ENCODE measurements at places on chromosomes 16 and 17. TPM values are rescaled to one million over a fixed set of nuclear protein-coding genes. Genes with fewer than 3 reads are reported as not detected.

- no peak for DNase-seq
Measured at GRCh38 chr17:6496116-6496481, 51.8 kb downstream of the PIMREG start.

- DNase-seq, result no peak
Measured at GRCh38 chr17:79091226-79091670, 16.6 kb downstream of the ENGASE start.

- no peak for DNase-seq
Measured at GRCh38 chr17:32007463-32008298, 498 bp downstream of the LRRC37B start.

DNA sequence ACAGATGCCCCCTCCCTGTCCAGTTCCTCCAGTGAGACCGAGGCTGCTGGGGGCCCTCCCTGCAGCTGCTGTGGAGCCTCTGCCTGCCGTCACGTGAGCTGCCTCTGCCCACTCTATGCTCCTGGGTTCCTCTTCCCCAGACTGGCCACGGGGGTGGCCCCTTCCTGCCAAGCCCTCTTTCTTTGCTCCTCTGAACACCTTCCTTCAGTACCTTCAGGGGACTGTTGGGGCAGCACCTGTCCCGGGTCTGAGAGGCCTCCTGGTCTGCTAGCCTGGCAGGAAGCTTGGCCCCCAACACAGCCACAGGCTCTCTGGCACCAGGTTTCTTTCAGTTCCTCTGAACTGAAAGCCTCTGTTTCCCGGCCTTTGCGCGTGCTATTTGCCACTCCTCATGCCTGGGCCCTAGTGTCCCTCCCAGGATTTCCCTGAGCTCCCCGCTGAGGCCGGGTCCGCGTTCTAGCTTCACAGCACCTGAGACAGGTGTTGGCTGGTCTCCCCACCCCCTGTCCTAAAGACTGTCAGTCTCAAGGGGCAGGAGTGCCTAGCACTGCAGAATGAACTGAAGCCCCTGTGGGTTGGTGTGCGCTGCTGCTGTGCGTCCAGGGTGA lies 6.6 kb upstream of the ATP6V0C start:
- DNase-seq, result no peak

GRCh38 chr17:80921741-80922579 lies 69.7 kb upstream of the CHMP6 start:
- DNase-seq, result no peak

DNA sequence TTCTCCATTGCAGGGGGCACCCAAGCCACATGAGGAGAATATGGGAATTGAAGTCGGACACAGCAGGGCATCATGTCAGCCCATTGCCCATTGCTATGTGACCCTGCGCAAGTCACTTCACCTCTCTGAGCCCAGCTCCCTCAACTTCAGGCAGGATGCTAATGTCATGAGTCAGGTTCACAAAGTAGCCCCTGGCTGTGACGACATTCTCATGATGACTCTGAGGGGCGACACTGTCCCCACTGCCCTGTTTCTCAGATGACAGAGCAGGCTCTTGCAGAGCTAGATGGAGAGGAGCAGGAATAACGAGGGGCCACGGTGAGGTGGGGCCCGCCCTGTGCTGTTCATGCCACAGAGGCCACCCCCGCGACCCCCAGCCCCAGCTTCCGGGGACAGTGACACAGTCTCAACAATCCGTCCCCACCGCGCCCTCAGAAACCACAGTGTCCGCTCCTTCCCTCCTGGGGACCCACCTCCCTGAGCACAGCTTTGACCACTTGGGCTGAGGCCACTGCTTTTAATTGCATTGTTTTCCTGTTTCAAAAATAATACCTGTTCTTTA lies 13.2 kb upstream of the ZNF469 start:
- no peak for DNase-seq

GRCh38 chr16:6309271-6309670 lies 1023.4 kb upstream of the RBFOX1 start:
- DNase-seq, result no peak

DNA sequence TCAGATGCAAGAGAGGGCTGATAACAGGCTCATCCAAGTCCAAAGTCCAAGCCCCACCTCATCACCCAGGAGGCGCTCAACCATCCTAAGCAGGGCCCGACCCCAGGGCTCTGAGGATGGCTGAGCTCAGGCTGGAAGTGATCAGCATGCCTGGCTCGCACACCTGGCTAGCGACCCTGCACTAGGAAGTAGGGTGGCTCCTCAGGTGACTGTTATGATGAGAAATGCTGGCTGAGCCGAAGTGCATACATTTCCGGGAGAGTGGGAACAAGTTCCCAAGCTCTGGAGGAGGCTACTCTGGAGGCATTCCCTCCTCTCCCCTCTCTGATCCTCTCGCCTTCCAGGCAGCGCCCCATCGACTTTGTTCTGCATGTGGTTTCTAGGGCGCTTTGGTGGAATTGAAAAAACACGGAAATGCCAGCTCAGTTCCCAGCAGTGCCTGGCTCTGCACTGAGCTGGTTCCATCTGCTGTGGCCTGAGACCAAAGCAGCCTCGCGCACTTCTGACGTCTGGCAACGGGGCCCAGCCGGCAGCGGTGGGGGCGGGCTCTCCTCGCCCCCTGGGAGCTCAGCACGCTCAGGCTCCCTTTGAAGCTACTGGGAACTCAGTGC lies 130.3 kb downstream of the IRF8 start:
- no peak for DNase-seq

GRCh38 chr17:78179372-78179771 lies 7.5 kb downstream of the TK1 start:
- DNase-seq, result no peak

DNA sequence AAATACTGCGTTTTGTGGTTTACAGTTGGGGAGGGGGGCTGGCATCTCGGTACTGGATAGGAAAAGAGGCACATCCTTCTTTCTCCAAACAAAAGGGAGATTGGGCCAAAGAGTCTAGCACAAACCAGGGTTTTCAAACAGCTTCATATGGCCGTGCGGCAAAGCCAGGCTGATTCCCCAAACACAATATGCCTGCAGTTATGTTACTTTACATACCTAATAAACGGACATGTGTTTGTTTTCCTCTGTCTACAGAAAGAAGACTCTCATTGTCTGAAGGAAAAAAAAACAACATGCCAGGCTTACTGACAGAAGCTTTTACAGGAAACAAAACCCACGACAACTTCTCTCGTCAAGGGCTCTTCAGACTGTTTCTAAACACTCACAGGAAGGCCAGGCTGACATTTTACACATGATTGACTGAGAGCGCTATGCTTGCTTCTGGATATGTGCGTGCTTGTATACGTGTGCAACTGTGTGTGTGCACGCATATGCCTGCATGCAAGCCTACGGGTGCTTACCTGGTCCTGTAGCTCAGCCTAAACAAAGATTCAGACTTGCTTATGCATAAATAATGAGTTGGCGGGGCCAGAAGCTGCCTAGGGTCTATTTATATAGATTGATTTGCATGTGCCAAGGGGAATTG lies 461.0 kb upstream of the C16orf82 start:
- DNase-seq, result no peak

GRCh38 chr17:71023249-71024030 lies 854.1 kb downstream of the KCNJ2 start:
- peak; percentile 17 for DNase-seq

DNA sequence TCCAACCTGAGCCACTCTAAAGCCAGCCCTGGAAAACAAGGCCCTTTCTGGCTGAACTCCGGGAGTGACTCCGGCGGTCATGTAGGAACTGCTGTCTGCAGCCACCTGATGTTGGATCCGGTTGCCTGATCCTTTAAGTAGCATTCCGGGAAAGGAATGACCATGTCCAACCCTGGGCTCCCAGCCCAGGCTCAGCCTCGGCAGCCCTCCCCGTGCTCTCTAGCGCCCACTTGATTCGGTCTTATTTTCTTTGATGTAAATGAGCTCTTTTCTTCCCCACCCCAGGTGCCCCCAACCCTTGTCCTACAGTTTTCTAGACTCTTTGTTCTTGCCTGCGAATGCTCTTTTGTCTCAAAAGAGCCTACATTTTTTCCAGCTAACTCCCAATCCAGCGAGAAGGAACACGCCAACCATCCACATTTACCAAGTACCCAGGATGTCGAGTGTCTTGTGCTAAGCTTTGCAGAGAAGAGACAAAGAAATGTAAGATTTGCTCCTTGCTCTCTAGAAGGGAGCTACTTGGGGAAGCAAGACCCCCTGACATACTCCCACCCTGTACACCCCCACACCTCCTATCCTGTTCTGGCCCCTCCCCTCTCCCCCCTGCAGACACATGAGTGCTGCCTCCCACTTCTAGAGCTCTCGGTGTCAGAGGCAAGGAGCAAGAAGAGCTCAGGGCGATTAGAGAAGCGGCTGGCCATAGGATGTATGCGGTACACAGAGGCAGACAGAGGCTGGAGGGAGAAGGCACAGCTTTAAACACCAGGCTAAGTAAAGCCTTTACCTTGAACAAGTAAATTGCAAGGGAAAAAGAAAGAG lies 53.8 kb downstream of the COG7 start:
- DNase-seq, result peak; percentile 43

GRCh38 chr16:1331712-1332617 lies 1.5 kb upstream of the BAIAP3 start:
- DNase-seq, result peak; percentile 81

GRCh38 chr17:72422505-72423285 lies 301.9 kb downstream of the SOX9 start:
- DNase-seq, result no peak

- no peak for DNase-seq
Measured at GRCh38 chr17:79621151-79621943, 10.5 kb upstream of the RBFOX3 start.

- DNase-seq, result no peak
Measured at GRCh38 chr16:56852401-56852730, 12.6 kb upstream of the SLC12A3 start.

- DNase-seq, result no peak
Measured at GRCh38 chr16:12896562-12896961, 4.8 kb upstream of the SHISA9 start.

DNA sequence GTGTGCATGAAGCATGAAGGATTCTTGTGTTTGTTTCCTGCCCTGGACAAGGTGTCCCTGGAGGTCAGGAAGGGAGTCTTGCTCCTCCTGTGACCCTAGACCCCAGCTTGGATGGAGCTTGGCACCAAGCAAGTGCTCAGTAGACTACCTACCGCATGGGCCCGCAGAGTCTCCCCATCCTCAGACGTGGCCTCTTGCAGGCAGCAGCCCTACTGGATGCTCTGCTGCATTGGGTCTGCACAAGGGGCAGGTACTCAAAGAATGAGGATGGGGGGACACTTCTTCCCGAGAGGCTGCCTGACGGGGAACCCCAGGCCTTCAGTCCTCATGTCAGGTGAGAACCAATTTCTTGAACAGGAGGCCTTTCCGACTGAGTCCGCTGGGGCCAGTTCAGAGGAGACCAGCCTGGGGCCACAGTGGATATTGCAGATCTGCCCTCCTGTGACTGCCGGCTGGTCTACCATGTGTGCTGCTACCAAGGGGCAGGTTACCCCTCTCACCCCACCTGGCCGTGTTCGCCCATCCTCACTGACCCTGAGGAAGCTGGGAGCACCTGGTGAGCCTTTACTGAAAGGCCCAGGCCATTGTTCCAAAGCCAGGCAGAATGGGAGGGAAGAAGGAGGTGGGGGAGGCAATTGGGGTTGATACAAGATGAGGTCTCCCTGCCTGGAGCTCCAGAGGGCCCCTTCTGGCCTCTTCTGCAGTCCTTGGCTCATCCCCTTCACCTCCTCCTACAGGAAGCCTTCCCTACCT lies 206.3 kb downstream of the RAB11FIP4 start:
- no peak for DNase-seq

DNA sequence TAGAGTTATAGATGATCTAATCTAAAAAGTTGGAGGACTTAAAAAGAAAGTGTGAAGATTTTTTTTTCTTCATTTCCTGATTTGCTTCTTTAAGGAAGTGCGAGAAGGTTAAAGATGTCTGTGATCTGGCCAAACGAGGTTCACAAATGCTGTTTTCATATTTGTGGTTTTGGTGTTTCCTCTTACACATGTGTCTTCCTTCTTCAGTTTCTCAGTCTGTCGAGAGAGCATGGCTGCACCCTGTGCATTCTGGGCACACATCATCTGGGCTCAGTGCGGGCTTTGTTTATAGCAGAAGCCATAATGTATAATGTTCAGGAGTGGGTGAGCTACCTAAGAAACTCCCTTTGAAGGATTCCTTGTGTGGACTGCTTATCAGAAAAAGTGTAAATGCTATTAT lies 260.4 kb upstream of the TBX2 start:
- DNase-seq, result no peak

DNA sequence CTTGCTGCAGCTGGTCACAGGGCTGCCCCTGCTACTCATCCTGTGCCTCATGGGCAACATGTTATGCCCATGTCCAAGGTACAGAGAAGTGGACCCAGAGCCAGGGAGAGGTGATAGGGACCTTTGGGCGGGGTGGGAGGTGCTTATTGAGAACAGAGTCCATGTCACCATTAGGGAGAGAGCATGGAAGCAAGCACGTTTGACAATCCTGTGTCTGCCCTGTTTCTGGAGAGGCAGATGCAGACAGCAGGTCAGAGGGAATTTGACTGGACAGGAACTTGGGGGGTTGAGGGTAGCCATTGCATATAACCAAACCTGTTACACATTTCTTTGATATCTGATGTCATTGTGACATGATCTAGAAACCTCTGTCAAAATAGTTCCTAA lies 14.3 kb upstream of the ARL4D start:
- no peak for DNase-seq

DNA sequence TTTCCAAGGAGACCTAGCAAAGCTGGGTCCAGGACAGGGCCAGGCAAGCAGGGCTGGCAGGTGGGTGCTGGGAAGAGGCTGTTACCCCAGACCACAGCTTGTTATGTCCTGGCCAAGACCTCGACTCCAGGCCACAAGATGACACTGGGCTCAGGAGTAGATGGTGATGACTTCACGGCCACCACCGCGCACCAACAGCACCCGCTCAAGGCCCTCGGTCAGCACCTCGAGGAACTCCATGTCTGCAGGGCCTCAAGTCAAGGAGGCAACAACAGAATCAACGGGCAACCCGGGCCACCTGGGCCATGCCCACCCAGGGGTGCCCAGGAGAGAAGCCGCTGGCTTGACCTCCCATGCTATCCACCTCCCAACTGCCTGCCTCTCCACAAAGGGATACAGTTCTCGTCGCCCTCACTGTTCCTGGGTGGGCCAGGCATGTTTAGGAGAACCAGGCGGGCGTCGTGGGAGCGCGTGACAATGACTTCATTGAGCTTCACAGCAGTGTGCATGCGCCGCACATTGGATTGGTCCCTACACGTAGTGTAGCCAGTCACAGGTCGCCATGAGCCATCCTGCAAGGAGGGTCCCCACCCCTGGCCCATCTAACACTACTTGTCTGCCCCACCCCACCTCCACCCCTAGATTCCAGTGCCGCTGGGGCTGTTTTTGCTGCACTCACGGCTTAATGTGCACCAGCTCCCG lies 921 bp upstream of the LCAT start:
- DNase-seq, result no peak

GRCh38 chr16:78443542-78444364 lies 344.3 kb downstream of the WWOX start:
- DNase-seq, result no peak

GRCh38 chr17:17366941-17367875 lies 64.0 kb downstream of the NT5M start:
- no peak for DNase-seq

MRC2 gene
- 52.6 TPM for polyA plus RNA-seq

TP53TG3 gene
- polyA plus RNA-seq, result not detected

NUPR1 gene
- polyA plus RNA-seq, result 11.7 TPM

RNF135 gene
- polyA plus RNA-seq, result 17.7 TPM

TNRC6A gene
- 60.4 TPM for polyA plus RNA-seq

GPR179 gene
- polyA plus RNA-seq, result 0.06 TPM
